ENCODE measurements at places on chromosomes 1 and 21. TPM values are rescaled to one million over a fixed set of nuclear protein-coding genes. Genes with fewer than 3 reads are reported as not detected.

The FMOD gene
- 39.7 TPM for polyA plus RNA-seq

- no peak overlapping the region for H3K4me3 ChIP-seq
- H3K27me3 ChIP-seq, result no peaks in the 10 kb centered on the region
- no peak overlapping the region for H3K27ac ChIP-seq
- no peaks in the 10 kb centered on the region for H3K36me3 ChIP-seq
Observed at GRCh38 chr21:33688353-33688752, 46.1 kb downstream of the ITSN1 start.

DNA sequence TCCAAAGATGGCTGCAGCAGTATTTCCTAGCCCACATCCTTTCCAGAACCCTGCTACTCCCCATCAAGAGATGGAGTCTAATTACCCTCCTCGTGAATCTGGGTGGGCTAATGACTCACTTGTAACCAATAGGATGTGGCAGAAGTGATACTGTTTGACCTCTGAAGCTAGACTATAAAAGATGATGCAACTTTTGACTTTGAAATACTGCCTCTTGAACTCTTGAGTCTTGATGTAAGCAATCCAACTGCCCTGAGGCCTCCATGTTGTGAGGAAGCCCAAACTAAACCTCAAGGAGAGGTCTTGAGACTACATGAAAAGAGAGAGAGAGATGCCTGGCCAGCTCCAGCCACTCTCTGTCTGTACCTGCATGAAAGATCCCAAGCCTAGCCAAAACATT lies 29.5 kb downstream of the LMO4 start:
- no peak overlapping the region for H3K4me3 ChIP-seq
- no peak for DNase-seq
- H3K27ac ChIP-seq, result no peak overlapping the region
- no peaks in the 10 kb centered on the region for H3K4me1 ChIP-seq
- no peaks in the 10 kb centered on the region for H3K27me3 ChIP-seq

DNA sequence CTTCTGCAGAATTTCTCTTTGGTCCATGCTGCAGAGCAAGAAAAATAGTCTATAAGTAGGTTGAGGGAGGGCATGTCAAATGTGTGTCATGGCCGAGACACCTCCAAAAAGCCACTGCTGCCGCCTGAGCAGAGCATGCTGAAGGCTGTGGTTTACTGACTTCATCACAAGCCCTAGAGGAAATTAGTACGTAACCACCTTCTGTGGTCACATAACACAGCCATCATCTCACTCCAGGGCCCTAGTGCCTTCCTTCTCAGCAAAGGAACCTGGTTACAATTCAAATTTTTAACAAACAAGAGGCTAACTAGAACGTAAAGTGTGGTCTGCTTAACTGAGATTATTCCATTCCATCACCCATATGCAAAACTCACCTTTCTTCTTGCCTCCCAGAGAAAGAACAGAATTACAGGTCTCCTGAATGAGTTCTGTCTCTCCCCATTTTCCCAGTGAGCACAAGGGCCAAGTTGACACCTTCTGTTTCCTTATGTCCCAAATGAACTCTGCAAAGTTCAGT lies at the start of gene PTPN22:
TSS of gene PTPN22 (minus strand) at position 116 of the 517 bp plus-strand sequence.
- DNase-seq, result peak; percentile 79
- peak within 1 kb of the TSS; percentile 19 for H3K4me3 ChIP-seq
- no peaks in the 10 kb centered on the region for H3K27me3 ChIP-seq
- H3K4me1 ChIP-seq, result peaks cover 7% of the 10 kb centered on the region
- H3K36me3 ChIP-seq, result no peaks in the 10 kb centered on the region

GRCh38 chr1:54464031-54464476 lies 57.9 kb upstream of the SSBP3 start:
- H3K4me1 ChIP-seq, result peaks cover 8% of the 10 kb centered on the region
- no peak overlapping the region for H3K4me3 ChIP-seq
- no peak for DNase-seq
- no peaks in the 10 kb centered on the region for H3K36me3 ChIP-seq

GRCh38 chr1:2088458-2088857 lies 38.2 kb downstream of the PRKCZ start:
- no peaks in the 10 kb centered on the region for H3K36me3 ChIP-seq
- H3K27me3 ChIP-seq, result no peaks in the 10 kb centered on the region
- no peaks in the 10 kb centered on the region for H3K4me1 ChIP-seq
- no peak overlapping the region for H3K27ac ChIP-seq
